CD4-positive, alpha-beta memory T cell (primary cell): ENCODE measurements at places on chromosomes 4 and X. TPM values are rescaled to one million over a fixed set of nuclear protein-coding genes. Genes with fewer than 3 reads are reported as not detected.

Gene CT47B1
- total RNA-seq, result not detected

DNA sequence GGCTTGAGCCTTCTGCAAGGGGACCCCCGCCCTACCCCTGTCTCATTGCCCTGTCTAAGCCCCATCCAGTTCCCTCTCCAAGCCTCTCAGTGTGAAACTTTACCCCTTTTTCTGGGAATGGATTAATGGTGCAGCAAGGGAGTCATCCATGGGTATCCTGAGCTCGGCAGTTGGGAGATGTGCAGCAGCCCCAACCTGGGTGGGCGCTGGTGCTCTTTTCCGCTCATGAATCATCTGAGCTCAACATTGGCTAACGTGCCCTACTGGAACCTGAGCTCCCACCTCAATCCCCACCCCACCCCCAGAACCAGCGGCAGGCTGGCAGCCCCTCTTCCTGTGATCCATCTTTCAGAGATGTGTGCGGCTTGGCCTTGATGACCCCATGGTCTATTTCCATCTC, 130.3 kb upstream of the MSX1 start:
- no peak for DNase-seq

DNA sequence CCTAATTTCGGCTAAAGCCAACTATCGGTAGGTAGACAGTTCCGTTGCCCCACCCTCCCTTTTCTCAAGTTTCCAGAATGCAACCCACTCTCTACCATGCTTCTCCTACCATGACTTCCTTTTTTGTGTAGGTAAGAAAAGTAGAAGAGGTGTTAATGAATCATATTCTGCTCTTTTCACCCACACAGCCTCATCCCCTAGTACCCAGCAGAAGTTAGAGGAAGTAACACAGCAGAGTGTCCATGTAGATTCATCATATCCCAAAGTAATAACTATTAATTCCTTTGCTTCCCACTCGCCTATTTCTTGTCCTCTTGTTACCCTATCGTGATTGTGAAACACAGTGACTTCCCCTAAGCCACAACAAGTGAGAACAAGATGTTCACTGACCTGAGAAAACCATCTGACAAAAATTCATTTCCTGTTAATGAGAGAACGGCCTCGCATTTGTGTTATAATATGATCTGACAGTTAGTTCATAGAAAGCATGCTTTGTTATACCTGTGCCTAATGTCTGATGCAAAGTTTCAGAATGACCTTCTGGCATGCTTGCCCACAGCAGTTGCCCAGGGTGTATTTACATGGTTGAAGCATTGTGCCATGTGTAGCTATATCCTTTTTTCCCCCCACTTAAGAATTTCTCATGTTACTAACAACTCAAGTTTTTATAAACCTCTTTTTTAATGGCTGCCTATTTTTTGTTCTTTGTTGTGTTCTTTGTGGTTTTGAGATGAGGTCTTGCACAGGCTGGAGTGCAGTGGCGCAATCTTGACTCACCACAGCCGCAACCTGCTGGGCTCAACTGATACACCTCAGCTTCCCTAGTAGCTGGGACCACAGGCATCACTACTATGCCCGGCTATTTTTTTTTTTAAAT, 185.6 kb downstream of the RAP1GDS1 start:
- DNase-seq, result peak; percentile 77

- peak; percentile 39 for DNase-seq
Measured at GRCh38 chrX:41559235-41560052, 112.3 kb downstream of the NYX start.

DNA sequence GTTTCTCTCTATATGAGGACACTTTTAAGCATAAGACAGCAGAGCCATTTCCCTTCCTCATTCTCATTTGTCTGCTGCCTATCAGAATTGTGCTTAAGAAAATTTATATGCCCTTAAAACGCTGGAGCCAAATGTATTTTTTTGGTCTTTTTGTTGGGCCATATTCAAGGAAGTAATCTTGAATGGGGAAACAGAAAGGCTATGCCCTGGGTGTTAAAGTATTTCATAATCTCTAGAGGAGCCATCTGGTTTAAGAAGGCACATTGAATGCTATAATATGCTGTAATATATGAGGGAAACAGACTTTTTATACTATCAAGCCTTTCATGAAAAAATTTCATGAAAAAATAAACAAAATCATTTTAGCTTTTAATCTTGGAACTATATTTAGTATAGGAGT, 4.3 kb downstream of the DMD start:
- no peak for DNase-seq
